NCI-H187 (cell line): ENCODE measurements at places on chromosomes 1 and 21.

- no peak for DNase-seq
Measured at GRCh38 chr1:70038025-70038424, 167.4 kb downstream of the LRRC40 start.

DNA sequence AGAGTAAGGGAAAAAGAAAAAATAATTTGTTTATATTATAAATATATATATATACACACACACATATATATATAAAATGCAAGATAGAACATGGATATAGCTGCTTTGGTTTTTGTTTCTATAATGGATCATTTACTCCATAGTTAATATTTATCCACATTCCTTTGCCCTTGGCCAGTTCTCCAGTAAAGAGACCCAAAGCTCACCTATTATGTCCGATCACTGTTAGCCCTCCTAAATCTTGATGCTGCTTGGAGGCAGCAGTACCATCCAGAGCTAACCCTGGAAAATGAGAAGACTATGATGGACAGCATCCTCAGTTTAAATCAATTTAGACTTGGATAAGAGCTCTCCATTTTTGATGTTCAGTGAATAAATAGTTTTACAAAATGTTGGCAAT is 407.7 kb downstream of the PLPP3 start:
- no peak for DNase-seq

DNA sequence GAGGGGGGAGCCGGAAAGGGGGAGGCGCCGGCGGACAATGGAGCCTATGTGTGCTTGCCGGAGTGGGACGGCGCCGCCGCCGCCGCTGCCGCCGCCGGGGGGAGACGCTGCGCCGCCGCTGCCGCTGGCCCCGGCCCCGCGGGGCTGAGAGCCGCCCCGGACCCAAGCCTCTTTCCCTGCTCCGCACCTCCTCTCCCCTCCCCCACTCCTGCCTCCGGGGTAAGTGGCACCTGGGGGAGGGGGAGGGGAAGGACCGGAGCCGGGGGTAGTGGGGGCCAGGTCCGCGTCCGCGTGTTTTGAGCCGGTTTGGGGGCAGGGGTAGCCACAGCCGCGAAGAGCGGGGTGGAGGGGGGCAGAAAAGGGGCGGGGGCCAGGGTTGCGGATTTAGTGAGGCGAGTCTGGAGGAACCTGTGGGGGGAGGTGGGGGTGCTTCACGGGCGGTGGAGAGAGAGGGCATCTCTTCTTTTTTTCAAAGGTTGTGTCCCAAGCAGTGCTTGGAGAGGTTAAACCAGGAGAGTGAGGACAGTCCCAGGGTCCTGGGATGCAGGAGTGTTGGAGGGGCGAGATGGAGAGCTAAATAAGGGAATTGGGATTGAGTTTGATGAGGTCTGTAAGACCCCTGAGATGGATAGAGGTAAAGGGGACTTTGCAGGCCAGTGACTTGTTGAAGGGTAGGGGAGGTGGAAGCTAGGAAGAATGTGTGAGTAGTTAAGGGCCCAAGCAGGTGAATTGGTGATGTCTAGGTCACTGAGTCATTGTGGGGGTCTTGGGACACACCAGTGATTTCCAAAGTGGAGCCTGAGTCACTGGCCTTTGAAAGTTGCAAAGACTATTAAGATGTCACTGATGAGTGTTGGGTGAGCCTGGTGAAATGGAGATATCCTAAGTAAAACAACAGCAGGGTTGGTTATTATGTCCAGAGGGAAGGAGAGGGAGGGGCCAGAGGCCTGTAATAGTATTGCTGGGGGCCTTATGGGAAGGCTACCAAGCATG is 59.1 kb downstream of the BCL9 start:
- DNase-seq: no peak

DNA sequence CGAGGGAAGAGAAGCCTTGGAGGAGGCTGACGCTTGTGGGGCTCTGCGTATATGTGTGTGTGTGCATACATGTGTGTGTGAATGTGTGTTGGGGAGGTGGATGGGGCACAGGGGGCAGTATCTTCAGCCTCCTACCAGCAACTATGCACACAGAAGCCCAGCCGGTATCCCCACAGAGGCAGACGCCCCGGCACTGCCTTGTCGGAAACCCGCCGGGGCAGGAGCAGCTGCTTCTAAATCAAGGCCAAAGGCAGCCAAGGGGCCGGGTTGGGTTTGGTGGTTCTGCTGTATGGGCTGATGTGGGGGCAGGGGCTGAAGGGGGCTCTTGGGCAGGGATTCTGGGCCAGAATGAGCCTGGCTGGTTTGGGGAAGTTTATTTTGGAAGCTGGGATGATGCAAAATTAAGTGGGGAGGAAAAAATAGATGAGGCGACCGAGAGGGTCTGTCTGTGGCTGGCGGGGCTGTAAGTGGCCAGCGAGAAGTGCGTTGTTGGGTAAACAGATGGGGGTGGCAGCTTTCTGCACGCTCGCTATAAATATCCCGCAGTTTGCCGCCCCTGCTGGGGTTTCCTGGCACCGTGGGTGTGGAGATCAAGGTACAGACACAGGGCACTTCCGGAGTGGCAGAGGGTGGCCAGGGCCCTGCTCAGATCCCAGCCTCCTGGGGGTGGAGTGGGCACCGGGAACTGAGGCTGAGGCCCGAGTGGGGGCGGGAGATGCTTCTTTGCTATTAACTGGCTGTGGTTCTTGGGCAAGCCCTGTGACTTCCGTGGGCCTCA is 11.0 kb upstream of the WNT4 start:
- DNase-seq: no peak

GRCh38 chr1:220926146-220926545 is 46.9 kb downstream of the HLX start:
- DNase-seq: no peak

DNA sequence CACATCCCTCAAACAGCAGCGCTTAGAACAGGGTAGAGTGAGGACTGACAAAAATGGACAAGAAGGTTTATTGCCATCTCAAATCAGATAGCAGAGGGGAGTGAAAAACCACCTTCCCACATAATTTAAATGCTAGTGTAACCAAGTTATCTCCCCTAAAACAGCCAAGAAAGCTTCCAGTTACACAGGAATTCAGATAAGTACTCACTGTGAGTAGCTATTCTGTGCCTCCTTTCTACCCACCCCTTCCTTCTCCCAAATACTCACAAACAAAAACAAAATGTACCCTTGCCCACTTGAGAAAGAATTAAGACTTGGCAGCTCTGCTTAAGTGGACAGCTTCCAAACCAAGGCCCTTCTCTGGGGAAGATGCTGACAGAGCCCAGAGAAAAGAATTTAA is 9.1 kb downstream of the OTUD7B start:
- DNase-seq: no peak

GRCh38 chr21:37878946-37879660 is 37.2 kb downstream of the KCNJ6 start:
- DNase-seq: no peak

- DNase-seq: no peak
Measured at GRCh38 chr1:163196449-163196787, 6.3 kb downstream of the RGS5 start.

GRCh38 chr1:230079199-230080024 is 12.4 kb downstream of the GALNT2 start:
- DNase-seq: no peak

DNA sequence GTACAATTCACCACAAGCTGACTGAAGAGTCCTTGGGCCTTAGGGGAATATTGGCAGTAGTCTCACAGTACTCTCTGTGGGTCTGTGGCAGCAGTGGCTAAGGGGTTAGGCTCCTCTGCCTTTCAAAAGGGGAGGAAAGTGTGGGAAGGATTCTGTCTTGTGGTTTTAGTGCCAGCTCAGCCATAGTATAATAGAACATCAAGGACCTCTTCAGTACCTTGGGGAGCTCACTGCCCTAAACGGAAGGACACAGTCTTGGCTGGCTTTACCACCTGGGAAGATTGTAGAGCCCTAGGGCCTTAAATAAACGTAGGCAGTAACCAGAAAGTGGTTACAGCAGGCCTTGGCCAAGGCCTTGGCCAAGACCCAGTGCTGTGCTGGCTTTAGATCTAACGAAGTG is 265.7 kb downstream of the COL11A1 start:
- no peak for DNase-seq

DNA sequence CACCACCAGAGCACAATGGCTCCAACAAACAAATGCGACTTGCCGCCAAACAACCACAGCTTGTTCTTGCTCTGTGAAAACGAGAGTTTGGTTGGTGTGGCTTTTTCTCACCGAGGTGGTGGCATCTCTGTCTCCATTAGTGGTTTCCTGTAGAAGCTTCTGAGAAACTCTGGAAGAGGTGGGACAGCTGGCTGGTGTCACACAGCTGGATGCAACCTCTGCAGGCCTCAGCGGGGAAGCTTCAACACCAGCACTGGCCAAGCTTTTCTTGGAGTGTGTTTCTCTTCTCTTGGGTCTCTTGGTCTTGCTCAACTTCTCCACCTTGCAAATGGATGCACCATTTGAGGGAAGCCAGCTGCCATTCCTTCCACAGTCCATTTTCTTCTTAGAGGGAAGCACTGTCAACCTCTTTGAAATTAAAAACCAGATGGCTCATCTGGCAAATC is 124.8 kb downstream of the KCNN3 start:
- DNase-seq: no peak

DNA sequence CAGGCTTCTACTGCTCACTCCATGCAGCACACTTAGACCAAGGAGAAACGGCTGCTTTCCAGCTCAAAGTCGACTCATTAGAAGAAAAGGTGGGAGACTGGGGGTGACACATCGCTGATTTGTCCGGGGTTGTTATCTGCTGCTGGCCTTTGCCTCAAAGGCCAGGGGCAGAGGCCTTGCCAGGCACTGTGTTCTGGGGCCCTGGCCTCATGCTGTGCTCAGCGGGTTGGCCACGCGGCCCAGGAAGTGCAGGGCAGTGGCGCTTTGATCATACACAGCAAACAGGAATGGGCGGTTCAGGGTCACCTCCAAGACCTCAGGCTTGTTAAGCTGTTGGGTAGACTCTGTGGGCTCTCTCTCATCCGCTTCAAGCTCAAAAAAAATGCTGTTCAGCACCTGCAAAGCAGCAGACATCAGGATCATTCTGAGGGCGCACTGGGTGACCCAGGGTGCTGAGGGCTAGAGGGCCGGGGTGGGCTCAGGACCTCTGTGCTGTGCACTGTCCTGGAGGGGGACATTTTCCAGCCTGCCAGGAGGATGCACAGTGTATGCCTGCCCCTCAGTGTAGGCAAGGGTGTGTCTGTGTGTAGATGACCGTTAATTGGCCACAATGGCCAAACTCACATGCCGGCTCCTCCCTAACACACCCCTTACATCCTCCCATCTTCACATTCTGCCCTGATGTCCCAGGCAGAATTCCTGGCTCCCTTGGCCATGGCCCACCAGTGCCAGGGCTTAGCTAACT is 10.8 kb downstream of the AGT start:
- no peak for DNase-seq

- DNase-seq: no peak
Measured at GRCh38 chr1:161747801-161748200, 1.8 kb upstream of the DUSP12 start.

GRCh38 chr1:67610450-67610849 is 74.6 kb upstream of the GADD45A start:
- DNase-seq: no peak

GRCh38 chr1:241022366-241022765 is 334.6 kb downstream of the RGS7 start:
- DNase-seq: no peak

GRCh38 chr21:41008974-41009373 is 159.0 kb upstream of the BACE2 start:
- no peak for DNase-seq

DNA sequence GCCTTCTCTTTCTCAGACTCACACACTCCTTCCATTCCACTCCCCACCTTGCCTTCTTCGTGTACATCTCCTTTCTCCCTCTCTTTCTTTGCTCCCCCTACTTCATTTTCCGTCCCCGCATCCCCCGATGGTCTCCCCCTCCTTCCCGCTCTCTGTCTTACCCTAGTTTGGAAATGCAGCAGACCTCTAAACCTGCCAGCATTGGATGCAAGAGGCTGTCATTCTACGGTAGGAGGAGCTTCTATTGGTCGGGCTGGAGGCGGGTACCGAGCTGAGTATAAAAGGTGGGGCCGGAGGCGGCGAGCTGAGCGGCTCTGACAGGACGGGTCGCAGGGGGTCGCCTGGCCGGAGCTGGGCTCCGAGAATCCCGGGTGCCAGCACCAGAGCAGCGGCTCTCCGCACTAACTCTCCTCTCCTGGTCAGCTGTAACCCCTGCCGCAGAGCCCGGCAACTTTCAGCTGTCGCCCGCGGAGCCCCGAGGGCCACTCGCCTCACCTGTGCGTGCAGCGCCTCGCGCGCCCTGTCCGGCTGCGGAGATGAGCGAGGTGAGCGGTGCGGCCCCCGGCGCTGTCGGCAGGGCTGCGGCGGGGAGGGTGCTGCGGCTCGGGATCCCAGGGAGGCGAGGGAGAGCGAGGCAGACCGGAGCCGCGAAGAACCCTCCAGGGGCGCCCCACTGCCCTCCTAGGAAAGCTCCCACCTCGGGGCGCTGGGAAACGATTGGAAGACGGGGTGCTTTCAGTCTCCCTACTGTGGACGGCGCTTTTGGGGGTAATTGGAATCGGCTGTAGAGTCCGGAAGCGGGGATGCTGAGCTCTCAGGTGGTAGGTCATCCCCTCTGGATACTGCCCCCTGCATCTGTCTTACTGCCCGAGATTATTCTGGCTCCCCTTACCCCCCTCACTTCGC is at the start of gene PCP4L1:
Gene PCP4L1 (plus strand): TSS at position 307 of the 906 bp plus-strand sequence. CDS start 230 bp downstream, at position 537.
- no peak for DNase-seq

DNA sequence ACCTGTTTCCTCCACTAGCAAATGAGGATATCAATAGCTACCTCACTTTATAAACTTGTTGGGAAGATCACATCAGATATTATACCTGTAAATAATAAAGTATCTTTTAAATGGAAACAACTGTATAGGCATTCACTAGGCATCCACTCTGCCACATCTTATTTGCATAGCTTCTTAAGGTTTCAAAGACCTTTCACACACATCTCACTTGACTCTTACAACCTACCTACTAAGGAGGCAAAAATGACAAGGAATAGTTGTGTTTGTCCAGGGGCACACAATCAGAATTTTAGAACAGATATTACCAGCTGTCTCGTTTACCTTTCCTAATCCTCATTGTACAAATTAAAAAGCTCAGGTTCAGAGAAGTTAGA is 51.5 kb downstream of the VANGL2 start:
- DNase-seq: no peak

- DNase-seq: no peak
Measured at GRCh38 chr1:182968151-182968741, 15.3 kb upstream of the SHCBP1L start.

DNA sequence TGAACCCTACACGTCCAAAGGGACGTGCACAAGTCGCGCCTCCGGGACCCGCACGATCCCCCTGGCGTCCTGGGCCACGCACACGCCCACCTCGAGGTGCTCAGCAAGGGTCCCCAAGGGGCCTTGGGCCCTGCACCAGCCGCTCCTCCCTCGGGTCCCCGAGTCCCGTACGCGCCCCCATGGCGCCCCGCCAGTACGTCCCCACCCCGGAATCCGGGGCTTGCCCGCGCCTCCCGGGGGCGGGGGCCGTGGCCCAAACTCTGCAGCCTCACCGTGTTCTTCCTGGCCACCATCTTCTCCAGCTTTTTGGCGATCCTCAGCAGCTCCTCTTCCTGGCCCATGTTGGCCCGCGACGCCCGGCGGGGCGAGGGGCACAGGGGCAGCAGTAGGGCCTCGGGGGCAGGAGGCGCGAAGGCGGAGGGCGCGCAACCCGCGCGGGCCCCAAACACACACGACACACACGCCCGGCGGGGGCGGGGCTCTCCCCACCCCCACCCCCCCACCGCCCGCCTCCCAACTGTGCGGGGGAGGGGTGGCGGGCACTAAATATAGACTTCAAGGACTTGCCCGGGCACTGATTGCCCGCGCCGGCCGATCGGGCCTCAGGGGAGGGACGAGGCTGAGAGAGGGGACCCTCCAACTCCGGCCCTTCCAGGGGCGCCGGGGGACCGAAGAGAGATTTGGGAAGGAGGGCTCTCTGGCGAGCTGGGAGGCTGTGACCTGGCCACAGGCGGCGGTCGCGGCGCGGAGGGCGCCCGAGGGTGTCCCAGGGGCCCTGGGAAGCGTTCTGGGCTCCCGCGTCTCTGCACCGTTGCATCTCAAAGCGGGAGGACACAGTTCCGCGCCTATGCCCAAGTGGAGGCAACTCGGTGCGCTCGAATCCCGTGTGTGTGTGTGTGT is at the start of gene TCEA3:
Gene TCEA3 (minus strand): TSS at position 456 of the 900 bp plus-strand sequence. CDS start 115 bp downstream, at position 341.
- no peak for DNase-seq
